ENCODE measurements at places on chromosomes 1 and 21.

DNA sequence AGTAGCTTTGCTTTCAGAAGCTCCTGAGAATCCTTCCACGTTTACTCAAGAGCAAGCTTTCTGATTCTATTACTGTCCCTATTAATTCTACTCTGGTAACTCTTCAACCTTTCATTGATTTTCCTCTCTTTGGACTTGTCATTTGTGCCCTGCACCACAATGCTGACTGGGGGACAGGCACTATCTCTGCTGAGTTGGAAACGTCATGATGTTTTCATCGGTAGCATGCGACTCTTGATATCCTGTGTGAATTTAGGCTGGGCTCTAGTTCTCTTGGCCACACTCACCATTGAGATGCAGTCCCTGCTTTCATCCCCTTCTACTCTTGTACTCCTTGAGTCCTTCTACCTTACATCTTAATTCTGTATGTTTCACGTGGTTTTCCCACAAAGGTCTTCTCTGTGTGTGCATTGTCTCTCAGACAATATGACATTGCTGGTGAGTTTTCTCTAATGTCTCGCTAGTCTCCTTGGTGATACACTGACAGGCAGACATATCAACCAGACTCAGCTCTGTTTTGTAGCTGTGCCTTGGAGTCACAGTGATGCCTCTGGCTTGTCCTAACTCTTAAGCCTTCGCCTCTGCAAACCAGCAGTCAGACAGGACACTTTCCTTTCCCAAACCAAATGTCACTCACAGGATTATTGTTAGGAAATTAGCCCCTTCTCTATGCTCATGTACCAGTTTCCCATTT, 223.6 kb upstream of the ADGRL2 start:
- no peak for DNase-seq

- no peak for DNase-seq
These were observed 135.7 kb downstream of the RGS7 start for GRCh38 chr1:241221319-241221718.

GRCh38 chr1:147890177-147890790, 12.3 kb upstream of the GJA8 start:
- peak; percentile 37 for DNase-seq

DNA sequence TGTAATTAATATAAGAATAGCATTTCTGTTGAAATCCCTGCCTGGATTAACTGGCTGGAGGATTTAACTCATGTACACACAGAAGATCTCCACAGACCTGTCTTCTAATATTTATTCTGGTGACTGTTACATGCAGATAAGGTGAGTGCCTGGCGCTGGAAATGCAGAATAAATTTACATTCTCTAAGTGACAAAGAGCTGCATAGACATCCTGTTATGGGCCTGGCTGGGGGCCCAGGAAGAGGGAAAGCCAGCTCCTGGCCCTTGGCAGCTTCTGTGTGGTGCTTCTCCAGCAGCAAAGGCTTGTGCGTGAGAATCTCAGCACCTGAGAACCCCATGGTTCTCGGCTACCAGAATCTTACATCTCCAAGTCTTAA, 446.6 kb downstream of the PTPRU start:
- DNase-seq: no peak

GRCh38 chr1:31437433-31438037, 24.5 kb downstream of the SERINC2 start:
- no peak for DNase-seq

GRCh38 chr1:182368903-182369302, 22.7 kb downstream of the GLUL start:
- no peak for DNase-seq

DNA sequence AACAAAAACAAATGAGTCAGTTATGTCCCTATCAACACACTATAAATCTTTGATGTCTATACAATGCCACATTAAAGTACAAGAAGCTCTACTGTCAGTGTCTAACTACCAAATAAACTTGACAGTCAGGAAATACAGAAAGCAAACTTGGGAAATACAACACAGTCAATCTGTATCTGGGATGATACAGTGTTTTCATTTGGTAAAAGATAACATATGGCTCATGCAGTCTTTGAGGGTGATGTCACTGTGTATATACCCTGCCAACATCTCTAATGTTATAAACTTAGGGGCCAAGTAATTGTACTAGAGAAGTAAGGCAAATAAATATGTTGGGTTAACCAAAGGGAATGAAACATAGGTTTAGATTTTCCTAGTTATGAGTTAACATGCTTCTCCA, 552.5 kb upstream of the ADAMTS5 start:
- DNase-seq: no peak

DNA sequence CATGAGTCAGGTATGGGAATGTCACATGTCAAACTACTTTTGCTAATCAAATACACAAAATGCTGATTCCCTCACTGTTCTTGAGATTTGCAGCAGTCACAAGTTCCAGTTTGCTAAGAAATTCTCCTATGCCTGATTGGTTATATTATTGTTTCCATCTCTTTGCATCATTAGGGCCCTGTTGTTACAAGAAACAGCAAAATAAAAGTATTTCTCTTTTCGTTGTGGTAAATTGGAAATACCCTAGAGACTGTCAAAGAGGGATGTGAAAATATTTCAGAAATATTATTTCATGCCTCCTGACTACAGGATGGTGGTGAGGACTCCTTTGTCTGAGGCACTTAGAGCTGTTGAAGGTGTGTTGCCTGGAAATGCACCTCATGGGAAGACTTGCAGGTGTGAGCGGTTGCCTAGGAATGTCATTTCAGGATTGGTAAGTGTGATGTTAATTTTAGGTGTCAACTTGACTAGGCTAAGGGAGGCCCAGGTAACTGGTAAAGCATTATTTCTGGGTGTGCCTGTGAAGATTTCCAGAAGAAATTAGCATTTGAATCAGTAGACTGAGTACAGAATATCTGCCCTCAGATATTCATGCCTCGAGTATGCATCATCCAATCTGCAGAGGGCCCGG, 117.4 kb downstream of the ROR1 start:
- no peak for DNase-seq

DNA sequence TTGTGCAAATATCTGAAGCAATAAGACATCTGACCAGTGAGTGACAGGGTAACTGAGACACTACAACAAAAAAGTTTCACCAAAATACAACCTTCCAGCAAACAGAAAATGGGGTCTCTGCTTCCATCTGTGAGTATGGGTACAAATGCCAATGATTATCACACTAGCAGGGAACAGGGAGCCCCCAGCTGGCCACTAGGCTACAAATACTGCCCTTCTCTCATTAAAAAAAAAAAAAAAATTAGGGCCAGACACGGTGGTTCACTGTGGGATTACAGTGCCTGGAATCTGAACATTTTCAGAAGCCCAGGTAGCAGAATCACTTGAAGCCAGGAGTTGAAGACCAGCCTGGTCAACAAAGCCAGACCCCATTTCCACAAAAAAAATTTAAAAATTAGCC, 48.4 kb upstream of the EDARADD start:
- DNase-seq: no peak

DNA sequence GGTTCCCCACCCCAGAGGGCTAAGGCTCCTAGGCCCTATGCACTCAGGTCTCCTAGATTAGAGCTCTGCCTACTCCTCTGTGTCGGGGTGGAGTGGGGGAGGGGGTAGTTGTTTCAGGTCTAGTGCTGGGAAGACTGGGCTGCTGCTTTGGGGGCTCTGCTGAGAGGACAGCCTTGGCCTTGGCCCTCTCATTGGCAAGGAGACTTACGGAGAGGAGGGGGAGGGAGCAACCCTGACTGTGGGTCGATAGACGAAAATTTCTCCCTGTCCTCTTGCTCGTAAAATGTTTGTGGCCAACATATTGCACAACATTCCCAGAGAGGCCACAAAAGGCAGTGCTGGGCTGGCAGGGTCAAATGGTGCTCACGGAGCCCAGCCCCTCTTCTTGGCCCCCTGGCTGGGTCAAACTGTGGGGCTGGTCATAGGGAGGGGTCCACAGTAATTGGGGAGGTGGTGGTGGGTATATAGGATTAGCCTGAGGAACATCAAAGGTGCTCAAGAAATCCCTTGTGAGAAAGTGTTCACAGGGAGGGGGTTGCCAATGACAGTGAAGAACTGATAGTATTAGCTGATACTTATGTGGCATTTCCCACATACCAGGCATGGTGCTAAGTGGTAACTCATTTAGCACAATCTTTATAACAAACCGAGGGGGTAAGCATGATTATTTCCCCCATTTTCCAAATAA, 8.5 kb upstream of the DMBX1 start:
- DNase-seq: no peak

DNA sequence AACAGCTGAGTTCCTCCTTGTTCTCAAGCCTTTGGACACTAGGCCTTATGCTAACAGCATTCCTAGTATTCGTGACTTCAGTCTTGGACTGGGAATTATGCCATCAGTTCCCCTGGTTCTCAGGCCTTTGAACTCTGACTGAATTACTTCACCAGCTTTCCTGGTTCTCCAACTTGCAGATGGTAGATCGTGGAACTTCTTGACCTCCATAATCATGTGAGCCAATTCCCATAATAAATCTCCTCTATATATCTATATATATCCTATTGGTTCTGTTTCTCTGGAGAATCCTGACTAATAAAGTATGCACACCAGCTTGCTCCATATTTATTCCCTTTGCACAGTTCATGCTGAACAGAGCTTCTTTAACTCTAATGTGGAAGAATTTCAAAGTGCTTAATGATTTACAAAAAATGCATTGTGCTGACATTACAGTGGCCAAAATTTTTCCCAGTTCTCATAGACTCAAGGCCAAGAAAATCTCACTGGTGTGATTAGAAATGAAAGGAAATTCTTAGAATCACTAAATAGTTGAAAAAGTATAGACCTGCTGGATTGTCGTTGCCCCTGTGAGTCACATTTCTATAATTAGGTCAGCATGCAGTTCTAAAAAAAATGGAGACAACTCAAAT, 462.9 kb upstream of the ADAMTS5 start:
- no peak for DNase-seq

DNA sequence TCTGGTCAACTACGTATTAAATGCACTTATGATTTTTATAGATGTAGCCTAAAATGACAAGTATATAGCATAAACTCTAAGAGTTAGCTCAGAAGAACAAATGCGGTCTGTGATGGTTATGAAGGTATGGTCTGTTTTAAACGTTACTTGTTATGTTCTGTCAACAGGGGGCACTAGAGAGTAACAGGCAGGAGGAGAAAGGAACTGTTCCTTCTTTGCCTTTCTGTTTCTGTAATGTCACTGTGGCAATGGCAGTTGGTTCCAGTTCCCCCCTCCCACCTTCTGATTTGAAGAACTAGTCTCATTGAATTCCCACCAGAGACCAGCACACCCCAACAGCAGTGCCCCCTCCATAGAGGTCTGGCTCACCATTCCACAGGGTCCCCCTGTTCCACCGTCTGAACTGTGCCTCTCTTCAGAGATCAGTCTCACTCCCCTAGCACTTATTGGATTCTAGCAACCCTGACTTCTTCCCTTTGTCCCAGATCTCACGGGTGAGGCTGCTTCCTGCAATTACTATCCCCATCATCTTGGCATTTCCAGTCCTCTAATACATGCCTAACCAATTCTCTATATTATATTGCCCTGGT, 14.0 kb downstream of the KRTAP24-1 start:
- no peak for DNase-seq

DNA sequence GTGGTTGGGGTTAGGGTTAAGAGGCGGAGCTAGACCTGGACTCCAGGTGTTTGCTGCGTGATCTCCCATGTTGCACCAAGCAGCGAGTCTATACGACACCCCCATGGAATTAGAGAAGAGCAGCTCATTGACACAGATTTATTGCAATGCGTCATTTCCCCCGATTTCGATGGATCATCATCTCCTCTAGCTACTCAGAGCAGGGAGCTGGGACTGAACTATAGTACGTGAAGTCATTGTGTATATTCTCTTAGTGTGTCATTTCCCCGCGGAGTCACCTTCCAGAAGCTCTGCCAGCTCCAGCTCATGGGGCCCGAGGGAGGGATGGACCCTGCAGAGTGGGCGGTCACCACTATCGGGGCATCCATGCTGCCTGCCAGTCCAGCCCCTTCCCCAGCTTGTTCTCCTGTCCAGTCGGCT, 7.5 kb upstream of the C2CD2 start:
- DNase-seq: no peak

- DNase-seq: no peak
These were observed 45.7 kb downstream of the ABCD3 start for GRCh38 chr1:94463765-94464330.
